ENCODE measurements at places on chromosomes 5 and 9.

GRCh38 chr9:28820741-28821140, 1247.5 kb upstream of the C9orf72 start:
- DNase-seq, result no peak

GRCh38 chr5:168796593-168797580, 217.7 kb upstream of the PANK3 start:
- no peak for DNase-seq

DNA sequence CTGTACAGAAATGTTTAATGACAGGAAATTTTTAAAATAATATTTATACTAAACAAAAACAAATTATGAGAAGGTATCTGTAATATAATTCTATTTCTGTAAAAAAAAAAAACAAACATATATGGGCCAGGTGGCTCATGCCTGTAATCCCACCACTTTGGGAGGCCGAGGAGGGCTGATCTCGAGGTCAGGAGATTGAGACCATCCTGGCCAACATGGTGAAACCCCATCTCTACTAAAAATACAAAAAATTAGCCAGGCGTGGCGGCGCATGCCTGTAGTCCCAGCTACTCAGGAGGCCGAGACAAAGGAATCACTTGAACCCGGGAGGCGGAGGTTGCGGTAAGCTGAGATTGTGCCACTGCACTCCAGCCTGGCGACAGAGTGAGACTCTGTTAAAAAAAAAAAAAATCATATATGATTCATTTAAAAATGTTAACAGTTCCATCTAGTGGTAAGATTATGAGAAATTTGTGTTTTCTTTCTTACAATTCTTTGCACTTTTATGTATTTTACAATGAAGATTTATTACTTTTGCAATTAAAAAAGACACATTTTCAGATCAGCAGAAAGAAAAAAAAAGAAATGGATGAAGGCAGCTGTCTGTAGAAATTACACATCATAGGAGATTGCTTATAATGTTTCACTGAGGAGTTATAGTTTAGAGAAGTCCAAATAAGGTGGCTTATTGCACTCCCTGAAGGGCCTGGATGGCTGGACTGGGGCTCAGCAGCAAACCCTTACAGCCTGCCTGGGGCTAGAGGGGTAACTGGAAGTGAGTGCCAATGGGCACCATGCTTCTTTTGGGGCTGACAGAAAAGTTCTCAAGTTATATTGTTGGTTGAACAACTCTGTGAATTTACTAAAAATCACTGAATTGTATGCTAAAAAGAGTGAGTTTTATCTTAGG, 20.3 kb downstream of the C9orf153 start:
- no peak for DNase-seq

GRCh38 chr5:44048276-44048984, 340.8 kb downstream of the FGF10 start:
- no peak for DNase-seq

- DNase-seq, result no peak
Measured at GRCh38 chr9:17739022-17739421, 160.2 kb downstream of the SH3GL2 start.

DNA sequence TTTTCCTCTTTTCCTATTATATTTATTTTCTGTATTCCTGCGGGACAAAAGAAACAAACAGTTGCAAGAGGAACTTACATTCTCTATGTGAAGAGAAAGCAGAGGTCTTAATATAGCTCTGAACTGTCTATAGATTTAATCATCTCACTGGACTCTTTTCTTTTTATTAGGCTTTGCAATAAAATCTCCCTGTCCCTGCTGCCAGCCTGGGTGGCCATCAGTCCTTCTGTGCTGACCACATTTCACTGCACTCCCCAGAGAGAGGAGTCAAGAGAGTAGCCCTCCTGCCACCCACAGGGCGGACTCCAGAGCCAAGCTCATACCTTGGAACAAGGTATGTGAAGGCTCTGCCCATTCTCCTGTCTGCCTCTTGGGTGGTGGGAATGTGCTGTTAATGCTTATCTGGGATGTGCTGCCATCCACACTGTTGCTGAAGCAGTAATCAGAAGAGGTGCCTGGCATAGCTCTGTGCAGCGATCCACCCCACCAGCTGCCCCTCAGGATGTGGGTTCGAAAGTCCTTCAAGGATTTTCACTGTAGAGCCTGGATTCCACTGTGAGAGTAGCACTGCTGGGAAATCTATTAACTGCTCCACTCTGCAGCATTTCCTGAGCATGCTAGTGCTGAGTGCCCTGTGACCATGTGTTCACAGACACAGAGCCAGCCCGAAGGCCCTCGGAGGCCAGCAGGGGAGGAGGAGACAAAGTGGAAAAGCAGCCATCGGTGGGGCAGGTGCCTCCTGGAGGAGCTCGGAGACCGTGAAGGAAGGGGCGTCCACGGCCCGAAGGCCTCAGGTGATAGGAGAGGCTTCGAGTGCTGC, 334.6 kb downstream of the MED10 start:
- no peak for DNase-seq

- no peak for DNase-seq
Measured at GRCh38 chr9:115415450-115415849, 297.5 kb upstream of the TNC start.

DNA sequence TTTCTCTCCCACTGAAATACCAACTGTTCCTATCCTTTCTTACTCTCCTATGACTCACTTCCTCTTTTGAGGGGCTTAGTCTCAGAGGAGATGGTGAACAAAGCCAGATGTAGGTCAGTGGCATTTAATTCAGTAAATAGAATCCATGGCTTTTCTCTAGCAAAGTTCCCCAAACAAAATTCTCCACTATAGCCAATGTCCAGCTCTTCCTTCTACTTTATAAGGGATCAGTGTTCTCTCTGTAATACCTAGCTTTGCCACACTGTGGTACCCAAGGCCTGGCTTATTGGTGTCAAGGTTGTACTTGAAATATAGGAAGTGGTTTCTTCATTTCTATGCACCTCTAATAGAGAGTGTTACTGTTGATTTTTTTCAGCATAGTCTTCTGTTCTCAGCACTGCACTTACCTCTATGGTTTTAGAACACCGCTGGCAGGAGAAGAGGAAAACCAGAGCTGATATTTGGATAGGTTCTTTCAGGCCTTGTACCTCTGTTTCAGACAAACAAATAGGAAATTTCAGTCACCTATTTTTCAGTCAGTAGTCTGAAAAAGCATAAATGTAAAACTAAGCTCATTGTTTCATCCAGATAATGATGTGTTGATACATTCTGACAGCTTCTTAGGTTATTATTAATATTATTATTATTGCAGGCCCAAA, 40.6 kb upstream of the ITGA2 start:
- DNase-seq, result peak; percentile 86

DNA sequence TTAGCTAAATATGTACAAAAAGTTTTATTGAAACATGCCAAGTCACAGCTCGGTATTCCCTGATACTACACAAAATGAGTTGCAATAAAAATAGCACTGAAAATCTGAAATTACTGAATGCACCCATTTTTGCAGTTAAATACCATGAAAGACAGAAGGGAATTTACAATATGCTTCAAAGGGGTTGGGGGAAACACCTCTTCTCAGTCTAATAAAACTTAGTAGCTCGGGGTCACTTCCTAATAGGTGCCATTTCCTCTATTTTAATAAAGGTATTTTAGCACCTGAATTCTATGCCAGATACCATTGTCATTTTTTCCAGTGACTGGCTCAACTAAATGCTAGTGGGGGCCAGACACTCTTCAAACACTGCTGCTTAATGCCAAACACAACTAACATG, 204.1 kb upstream of the MEF2C start:
- no peak for DNase-seq

DNA sequence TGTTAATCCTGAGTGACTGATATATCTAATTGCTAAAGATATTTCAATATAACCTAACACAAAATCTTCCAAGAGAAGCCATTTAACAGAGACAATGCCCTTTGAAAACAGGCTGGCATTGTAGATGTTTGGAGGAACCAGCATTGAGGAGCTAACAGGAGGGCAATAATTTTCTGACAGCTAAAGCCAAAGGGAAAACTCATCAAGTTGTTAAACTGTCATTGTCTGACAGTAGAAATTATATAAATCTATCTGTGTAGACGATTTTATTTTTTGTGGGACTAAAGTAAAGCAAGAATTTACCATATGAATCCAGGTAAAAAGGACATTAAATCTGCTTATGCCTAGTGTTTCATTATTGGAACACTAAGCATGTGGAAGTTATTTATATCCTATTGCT, 500.2 kb upstream of the NMUR2 start:
- DNase-seq, result no peak

DNA sequence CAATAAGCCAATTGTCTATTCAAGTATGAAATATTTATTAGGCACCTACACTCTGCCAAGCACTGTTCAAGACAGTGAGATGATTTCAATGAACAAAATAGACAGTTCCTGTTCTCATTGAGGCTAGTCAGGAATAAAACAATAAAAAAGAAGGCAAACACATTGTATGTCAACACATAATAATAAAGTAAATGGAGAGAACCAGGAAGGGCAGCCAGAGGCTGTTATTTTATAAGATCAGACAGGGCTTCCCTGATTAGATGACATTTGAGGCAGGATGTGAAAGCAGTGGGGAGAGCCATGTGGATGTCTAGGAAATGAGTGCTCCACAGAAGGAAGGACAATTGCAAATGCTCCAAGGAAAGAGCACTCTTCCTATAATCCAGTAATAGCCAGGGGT, 2371.1 kb downstream of the MAT2B start:
- no peak for DNase-seq

DNA sequence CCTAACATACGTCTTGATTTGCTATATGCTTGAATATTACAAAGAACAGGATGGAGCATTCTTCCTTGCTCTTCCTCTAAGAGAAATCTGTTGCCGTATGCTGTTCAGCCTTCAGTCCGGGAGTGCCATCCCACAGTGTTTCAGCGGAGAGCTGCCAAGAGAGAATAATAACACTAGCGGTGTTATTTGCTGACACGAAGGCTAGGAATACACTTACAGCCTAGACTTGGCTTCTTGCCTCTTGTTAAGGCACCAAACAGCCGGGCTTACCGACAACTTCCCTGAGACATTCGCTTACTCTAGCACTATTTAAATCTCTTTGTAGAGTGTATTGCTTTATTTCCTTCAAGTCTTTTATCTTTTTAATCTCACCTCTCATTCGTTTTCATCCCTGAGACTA, 31.4 kb downstream of the KCTD16 start:
- DNase-seq, result peak; percentile 64

Data from iris pigment epithelial cell (primary cell).